Renal cortex interstitium (tissue), 15 donors: ENCODE measurements at places on chromosomes 11 and 22. TPM values are rescaled to one million over a fixed set of nuclear protein-coding genes. Genes with fewer than 3 reads are reported as not detected.

Gene OR10S1
- polyA plus RNA-seq = not detected

DNA sequence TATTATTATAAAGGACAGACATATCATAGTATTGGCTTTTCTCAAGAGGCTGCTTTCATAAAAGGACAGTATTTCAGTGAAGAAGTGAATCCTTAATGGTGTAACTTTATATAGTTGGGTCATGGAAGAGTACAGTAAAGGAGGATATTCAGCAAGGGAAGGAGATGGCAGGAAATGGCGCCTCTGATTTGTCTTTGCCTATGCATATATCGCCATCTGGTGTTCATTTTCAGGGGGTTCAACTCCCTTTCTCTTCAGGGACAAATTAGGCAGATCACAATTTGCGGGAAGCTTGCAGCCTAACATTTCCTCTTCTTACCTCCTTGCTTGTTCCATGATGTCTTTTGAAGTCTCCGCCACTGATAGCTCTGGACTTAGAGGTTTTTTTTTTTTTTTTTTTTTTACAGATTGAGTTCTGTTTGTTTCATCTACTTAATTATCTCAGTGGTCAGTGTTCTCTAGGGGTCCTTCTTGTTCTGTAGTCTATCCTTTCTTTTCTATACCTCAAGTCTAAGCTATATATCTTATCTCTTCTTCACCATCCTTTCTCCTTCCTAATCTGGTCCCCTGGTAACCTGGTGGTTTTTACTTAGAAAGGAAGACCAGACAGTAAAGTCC lies 21.8 kb upstream of the RRM1 start:
- peak; percentile 74 for DNase-seq

DNA sequence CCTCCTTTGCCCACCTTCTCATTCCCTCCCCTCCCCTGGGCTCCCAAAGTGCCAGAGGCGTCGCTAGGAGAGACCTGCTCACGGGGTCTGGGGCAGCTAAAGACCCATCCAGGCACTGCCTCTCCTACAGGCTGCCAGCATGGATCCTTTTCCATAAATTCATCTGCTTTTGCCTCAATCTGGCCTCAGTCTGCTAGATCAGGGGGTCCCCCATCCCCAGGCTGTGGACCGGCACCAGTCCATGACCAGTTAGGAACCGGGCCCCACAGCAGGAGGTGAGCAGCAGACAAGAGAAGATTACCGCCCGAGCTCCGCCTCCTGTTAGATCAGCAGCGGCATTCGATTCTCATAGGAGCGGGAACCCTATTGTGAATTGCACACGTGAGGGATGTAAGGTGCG lies 12.3 kb downstream of the LTO1 start:
- DNase-seq = no peak

Gene CRYBB3
- 0.22 TPM for polyA plus RNA-seq

- no peak for DNase-seq
Measured at GRCh38 chr11:61404103-61404502, 11.7 kb downstream of the TMEM216 start.

GRCh38 chr22:50530580-50530876 lies 716 bp upstream of the TYMP start:
- DNase-seq = no peak
